Osteoblast (primary cell): ENCODE measurements at places on chromosomes 2 and 18. TPM values are rescaled to one million over a fixed set of nuclear protein-coding genes. Genes with fewer than 3 reads are reported as not detected.

DNA sequence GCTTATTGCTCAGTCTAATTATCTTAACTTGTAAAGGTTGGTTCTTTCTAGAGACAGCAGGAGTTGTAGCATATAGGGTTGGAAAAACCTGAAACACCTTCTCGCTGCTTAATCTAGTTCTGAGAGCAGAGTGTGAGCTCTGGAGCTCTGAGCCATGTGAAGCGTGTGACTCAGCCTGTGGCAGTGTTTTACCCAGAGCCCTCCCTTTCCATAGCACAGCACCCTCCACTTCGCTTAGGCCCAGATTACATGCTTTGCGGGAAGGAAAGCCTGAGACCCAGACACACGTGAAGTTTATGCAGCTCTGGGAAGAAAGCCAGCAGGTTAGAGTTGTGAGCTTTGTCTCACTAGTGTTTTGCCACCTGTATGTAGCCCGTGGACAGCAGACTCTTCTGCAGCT is 74.5 kb downstream of the INPP4A start:
- peak; percentile 48 for DNase-seq

DNA sequence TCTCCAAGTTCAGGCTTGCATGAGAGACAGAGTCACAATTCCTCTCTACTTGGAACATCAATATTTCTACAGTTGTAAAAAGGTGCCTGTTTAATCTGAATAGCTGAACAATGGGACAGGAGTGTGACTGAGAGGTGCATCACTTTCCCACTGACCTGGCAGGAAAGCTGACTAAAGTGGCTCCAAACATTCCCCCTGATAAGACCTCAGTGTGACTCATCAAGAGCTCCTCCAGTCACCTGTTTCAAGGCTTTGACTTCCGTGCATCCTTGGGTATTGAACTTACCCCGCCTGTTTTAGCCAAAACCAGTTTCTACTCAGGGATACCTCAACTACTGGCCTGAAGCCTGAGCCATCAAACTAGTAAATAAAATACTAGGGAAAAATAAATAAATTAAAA is 453.9 kb upstream of the DDX18 start:
- DNase-seq: no peak

DNA sequence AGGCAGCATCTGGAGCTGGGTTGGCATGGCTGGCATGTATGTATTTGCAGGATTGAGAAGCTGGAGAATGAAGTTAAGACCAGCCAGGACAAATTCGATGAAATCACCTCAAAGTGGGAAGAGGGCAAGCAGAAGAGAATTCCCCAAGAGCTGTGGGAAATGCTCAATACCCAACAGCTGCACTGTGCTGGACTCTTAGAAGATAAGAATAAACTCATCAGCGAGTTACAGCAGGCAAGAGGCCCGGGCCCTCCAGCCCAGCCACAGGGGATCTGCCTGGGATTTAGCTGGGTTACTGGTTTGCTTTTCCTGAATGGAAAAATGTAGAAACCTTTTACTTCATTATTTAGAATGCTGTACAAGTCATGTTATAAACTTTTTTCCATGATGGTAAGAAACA is 22.5 kb downstream of the DRC1 start:
- no peak for DNase-seq

DNA sequence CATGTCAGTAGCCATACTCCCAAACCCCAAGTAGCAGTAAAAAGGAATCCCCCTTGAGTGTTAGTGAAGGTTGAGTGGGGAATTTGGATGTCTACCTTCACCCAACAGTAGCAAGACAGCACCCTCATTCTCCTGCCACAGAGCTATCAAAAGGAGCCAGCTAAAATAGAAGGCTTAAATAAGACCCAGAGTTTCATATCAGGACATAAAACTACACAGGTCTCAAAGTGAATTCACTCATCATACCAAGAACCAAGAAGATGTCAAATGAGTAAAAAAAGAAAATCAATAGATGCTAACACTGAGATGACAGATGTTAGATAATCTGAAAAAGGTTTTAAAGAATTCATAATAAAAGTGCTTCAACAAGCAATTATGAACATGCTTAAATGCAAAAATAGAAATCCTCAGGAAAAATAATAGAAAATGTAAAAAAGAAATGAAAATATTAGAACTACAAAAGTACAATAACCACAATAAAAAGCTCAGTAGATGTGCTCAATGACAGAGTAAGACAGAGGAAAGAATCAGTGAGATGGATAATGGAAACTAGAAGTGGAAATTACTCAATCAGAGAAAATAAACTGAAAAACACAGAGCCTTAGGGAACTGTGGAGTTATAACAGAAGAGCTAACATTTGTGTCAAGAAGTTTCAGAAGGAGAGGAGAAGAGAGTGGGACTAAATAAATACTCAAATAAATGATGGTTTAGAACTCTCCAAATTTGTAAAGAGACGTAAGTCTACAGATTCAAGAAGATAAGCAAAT is 90.5 kb downstream of the EDAR start:
- DNase-seq: no peak

GRCh38 chr2:74576863-74577229 is 22.3 kb downstream of the DOK1 start:
- DNase-seq: peak; percentile 75

DNA sequence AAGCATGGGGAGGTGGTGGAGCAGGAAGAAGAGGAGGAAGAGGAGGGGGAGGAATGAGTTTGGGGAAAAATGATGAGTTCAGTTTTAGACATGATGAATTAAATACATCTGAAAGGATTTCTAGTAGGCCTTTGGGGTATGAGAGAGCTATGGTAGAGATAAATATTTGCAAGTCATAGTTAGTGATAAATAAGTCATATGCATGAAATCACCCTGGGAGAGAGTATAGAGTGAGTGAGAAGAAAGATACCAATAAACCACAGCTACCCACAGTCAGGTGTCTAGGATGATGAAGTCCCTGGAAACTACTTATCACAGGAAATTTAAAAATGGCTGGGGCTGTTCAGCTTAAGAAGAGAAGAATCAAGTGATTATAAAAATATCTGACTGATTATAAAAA is 240.5 kb downstream of the RDH14 start:
- no peak for DNase-seq

DNA sequence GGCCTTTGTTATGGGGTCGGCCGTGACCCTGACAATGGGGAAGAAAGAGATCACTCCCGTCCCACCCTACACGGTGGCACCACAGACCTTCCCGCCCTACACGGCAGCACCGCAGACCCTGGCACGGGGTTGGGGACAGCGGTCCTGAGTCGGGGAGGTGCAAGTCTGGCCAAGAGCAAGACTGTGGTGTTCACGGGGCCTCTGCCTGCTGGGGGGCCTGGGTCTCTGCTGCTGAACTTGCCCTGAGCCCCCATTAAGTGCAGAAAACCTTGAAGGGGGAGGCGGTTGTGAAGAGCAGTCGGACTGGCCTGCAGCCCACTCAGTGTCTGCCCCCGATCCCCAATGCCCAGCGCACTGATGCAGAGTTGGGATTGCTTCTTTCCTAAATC is 75.9 kb downstream of the SLC66A2 start:
- peak; percentile 21 for DNase-seq

GRCh38 chr18:79545255-79545654 is 134.3 kb upstream of the CTDP1 start:
- no peak for DNase-seq

GRCh38 chr18:35172009-35172408 is 68.8 kb upstream of the ZNF397 start:
- no peak for DNase-seq

DNA sequence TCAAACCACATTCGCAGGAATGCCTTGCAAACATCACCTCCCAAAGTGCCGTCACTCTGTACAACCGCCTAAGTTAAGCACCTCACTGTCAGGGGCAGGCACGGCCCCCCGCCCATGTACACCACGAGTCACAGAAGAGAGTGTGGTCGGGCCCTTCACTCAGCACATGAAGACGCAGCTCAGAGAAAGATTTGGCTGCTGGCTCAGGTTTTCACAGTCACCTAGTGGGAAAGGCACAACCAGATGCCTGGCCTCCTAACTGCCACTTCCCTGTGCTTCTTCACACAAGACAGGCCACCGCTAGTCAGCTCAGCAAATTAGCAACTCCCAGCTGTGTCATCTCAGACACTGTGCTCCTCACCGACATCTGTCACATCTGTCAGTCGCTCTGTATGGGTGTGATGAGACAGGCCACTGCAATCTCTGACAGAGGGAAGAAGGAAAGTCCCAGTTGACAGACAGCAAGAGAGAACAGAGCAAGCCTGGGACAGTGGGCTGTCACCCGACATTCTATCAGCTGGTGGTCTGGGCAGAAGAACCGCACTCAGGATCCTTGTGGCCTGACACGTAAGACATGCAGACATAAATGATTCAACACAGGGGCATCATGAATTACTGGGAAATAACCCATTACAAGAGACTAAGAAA is 60.8 kb downstream of the CRACDL start:
- DNase-seq: no peak

GRCh38 chr2:39981883-39982311 is 202.8 kb upstream of the THUMPD2 start:
- no peak for DNase-seq

DNA sequence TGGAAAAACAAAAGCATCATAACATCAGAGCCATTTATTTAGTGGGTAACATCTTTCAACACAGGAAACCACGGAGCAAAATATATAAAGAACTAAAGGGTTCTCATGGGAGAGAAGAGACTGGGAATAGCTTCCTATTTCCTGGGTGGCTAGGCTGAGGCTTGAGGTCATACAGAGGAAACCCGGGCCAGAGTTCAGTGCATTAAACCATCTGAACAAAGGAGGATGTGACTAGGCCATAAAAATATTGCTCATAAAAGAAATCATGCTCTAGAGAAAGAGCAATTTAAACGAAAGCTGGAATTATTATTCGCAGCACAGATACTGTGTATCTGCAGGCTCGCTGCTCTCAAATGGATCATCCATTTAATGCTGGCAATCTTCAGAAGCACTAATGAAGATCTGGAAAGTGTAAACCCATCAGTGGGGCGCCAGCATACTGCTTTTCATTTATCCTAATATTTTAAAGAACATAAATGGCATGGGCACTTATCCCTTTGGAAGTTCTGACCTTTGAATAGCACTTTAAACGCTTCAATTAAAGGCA is 83.3 kb downstream of the GALNT14 start:
- DNase-seq: no peak

DNA sequence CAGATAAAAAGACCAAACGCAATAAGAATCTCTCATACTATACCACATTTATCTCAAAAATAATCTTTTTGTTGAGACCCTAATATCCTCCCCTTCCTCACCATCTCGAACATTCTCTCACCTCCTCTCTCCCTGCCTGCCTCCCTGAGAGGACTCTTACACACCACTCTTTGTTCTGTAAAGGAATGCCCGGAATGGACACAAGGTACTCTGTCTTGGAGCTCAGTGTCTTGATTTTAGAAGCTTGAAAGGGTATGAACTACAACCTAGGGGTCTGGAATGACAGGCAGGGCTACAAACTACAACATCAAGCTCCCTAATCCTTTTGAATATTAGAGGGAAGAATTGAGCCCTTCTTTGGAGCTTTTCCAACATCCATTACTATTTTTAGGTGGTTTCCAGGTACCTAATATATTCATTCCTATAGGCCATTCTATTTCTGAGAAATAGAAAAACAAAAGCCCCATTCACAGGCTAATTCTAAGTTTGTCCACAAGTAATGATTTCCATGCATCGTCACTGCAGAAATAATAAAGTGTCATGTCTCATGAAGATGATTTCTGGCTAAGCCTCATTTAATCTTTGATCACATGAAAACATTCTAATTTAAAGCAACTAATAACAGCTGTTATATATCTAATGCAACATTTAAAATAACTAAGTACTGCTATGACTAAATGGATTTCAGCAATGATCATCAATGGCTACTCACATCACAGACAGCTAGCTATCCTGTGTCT is 60.6 kb downstream of the LRP2 start:
- no peak for DNase-seq

DNA sequence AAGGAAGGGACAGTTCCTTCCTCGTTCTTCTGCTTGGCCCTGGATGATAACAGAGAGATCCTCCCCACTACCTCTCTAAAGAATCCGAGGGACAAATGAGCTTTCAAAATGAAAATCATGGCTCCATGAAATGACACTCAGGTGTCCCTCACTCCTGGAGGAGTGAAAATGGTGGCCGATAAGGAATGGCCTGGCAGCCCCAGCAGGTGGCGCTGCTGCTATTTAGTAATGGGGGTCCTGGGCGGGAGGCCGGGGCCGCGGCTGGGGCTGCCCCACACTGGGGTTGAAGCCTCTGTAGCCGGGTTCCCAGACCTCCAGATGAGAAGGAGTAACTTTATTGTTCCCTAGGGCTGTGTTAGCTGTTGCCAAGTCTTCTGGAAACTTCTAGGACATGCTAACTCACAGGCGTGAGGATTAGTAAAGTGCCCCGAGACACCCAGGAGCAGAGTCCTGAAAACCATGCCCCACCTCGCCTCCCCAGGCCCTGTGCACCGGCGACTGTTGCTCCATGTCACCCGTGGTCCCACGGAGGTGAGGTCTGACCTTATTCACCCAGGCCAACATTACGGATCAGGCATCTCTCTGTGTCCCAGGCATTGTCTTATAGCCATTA is 138.0 kb downstream of the CTIF start:
- DNase-seq: peak; percentile 91

DNA sequence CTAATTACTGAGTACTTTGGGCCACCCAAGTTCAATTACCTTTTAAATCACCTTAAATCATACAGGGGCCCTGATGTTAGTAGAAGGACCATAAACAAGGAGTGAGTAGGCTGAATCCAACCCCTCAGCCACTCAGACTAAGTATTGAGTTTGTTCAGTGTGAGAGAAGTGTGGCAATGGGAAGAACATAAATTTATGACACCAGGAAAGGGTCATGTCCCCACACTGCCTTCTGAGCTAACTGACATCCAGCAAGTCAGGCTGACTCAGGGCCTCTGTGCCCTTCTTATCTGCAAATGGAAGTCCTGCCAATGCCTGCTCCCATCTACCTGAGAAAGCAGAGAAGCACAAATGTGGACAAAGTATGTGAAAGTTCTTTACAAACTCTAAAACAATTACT is 12.9 kb downstream of the PLEKHM3 start:
- DNase-seq: no peak

GRCh38 chr18:63183378-63183777 is 136.2 kb downstream of the BCL2 start:
- DNase-seq: no peak

- no peak for DNase-seq
These were observed 32.6 kb downstream of the RBKS start for GRCh38 chr2:27857417-27858172.

DNA sequence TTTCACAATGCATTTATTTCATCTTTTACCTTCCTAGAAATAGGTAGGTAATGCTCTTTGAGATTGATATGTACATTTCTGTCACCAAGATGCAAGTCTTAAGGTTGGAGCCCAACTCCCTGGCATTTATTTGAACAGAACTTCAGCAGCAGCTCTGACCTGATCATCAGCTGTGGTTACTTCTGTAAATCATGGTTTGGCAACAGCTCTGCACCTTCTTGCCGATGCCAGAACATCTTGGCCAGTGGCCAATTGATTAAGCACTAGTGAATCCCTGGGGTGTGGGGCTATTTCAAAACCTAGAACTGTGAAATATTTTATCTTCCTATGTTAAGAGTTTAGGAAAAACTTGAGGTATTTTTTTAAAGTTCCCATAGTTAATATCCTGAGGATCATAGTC is 124.8 kb upstream of the NYAP2 start:
- no peak for DNase-seq

GRCh38 chr2:31216734-31217133 is 581 bp downstream of the CAPN14 start:
- no peak for DNase-seq

GRCh38 chr2:230660294-230661060 is 52.2 kb upstream of the CAB39 start:
- no peak for DNase-seq

- no peak for DNase-seq
These were observed 106.8 kb downstream of the C1D start for GRCh38 chr2:67955748-67956603.

The STPG4 gene
- 0.59 and 0.72 TPM in 2 replicates for total RNA-seq

The CXCR4 gene
- total RNA-seq: under 0.01 TPM in 2 replicates

The ALK gene
- under 0.01 and 0.29 TPM in 2 replicates for total RNA-seq

The GCG gene
- not detected in 2 replicates for total RNA-seq

The DPYSL5 gene
- total RNA-seq: not detected in 2 replicates

The DYTN gene
- total RNA-seq: not detected in 2 replicates
